Fibroblast of the aortic adventitia (primary cell): ENCODE measurements at places on chromosomes 16 and 17. TPM values are rescaled to one million over a fixed set of nuclear protein-coding genes. Genes with fewer than 3 reads are reported as not detected.

KIF2B gene
- not detected in 2 replicates for total RNA-seq

MYO15A gene
- 0.45 and 1.6 TPM in 2 replicates for total RNA-seq

DNA sequence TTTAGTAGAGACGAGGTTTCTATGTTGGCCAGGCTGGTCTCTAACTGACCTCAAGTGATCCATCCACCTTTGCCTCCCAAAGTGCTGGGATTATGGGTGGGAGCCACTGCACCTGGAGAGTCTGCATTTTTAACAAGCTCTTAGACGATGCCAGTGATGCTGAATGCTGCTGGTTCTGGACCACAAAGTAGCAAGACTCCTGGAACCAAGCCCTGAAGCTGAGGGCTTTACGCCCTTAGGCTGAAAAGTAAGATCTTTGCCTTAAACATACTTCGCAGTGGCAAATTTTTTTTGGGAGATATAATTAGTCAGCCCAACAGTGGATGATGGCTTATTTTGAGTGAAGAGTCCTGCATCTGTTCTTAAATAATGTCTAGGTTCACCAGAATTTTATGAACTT is 14.0 kb downstream of the METTL9 start:
- DNase-seq, result no peak

GRCh38 chr17:44636562-44636961 is 19.7 kb upstream of the MEIOC start:
- DNase-seq, result peak; percentile 83

- peak; percentile 69 for DNase-seq
Observed at GRCh38 chr16:57519796-57520360, 16.5 kb downstream of the CCDC102A start.

DNA sequence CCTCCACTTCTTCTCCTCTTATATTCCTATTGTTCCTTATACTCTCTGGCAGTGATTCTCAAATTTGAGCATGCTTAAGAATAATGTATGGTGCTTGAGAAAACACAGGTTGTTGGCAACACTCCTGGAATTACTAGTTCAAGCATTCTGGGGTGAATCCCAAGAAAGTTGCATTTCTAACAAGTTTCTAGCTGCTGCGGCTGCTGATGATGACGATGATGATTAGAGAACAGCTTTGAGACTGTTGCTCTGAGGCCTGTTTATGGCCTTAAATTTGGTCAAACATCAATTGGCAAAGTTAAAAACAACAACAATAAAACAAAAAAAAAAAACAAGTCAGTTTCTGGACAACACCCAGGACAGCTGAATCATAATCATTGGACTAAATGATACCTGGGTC is 961.9 kb downstream of the CDH11 start:
- DNase-seq, result peak; percentile 40

NKD1 gene
- total RNA-seq, result 0.09 TPM in 1 of 2 replicates, not detected in the other

MEIOC gene
- total RNA-seq, result 0.18 TPM in 1 of 2 replicates, not detected in the other

GRCh38 chr16:55691771-55692170 is 36.0 kb downstream of the SLC6A2 start:
- DNase-seq, result no peak

DNA sequence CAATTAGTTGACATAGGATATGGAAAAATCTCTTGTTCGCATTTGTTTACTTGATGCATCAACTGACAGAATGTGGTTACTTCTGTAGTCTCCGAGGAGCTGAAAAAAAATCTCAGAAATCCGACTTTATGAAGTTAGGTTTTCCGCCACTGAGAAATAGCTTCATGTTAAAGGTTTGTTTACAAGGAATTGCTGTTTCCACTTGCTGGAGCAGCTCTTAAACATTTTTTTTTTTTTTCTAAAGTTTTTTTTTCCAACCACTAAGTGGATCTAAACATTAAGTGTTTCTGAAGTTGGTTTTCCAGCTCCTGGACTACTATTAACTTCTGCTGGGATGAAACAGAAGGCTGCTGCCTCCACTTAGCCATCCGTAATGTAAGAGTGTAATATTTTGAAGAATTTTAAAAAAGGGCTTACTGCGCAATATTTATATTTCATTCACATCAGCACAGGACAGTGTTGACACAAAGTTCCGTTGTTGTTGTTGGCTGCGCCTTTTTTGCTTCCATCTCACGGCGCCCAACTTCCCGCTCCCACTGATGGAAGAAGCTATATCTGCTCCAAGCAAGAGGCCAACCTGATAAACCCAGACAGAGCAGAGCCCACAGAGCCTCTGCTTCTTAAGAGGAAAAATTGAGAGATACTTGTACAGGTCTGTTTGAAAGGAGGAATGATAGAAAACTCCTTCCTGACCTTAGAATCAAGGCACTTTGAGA is 167.7 kb upstream of the KCNJ16 start:
- no peak for DNase-seq

JPH3 gene
- not detected in 2 replicates for total RNA-seq

GRCh38 chr17:77373299-77374169 is 232.8 kb downstream of the SEC14L1 start:
- DNase-seq, result peak; percentile 40

KRT10 gene
- total RNA-seq, result 12.2 TPM in 1 of 2 replicates, not detected in the other

GRCh38 chr16:86597880-86598606 is 19.7 kb downstream of the FOXL1 start:
- peak; percentile 55 for DNase-seq

DNA sequence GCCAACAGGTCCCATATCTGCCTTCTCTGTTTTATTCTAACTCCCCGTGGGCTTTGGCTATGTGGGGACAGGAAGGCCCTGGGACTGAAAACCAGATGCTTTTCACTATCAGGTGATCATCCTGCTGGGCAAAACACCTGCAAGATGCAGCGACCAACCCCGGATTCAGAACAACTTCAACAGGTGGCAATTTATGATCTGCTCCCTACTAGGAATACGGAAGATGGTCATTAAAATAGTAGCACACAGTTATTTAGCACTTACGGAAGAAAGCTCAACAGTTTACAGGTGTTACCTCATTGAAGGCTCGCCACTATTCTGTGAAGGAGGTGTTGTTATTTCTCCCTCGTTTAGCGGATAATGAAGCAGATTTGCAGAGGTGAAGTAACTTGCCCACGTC is 7.8 kb upstream of the SLC5A11 start:
- DNase-seq, result no peak

IL21R gene
- total RNA-seq, result 0.54 TPM in 1 of 2 replicates, not detected in the other
